ENCODE measurements at places on chromosomes 7 and 10.
A peak's percentile ranks its signal among the peaks of the same experiment; 100 is the strongest.

- no peak for DNase-seq
Measured at GRCh38 chr7:46930366-46930765, 651.5 kb downstream of the TNS3 start.

DNA sequence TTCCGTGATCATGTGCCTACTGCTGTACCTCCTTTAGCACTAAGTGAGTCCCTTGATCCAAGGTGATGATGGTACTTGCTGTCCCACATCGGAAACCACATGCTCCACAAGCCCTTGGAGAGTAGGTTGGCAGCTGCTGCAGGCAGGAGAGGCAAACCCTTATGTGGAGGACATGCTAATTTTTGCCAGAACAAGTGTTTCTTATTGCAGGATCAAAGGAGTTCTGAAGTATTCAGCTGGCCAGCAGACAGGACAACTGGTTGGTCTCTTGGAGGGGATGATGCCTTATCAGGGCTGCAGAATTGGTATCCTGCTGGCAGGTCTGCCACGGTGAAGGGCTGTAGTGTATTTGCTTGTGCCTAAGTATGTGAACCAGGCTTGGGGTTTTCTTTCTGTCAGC is 36.8 kb downstream of the NACAD start:
- DNase-seq = no peak

- DNase-seq = peak; percentile 97
Measured at GRCh38 chr10:63115732-63116383, 17.3 kb upstream of the NRBF2 start.

GRCh38 chr7:155764438-155764793 is 47.8 kb downstream of the SHH start:
- no peak for DNase-seq

GRCh38 chr10:28294169-28294532 is 8.7 kb downstream of the MPP7 start:
- no peak for DNase-seq

DNA sequence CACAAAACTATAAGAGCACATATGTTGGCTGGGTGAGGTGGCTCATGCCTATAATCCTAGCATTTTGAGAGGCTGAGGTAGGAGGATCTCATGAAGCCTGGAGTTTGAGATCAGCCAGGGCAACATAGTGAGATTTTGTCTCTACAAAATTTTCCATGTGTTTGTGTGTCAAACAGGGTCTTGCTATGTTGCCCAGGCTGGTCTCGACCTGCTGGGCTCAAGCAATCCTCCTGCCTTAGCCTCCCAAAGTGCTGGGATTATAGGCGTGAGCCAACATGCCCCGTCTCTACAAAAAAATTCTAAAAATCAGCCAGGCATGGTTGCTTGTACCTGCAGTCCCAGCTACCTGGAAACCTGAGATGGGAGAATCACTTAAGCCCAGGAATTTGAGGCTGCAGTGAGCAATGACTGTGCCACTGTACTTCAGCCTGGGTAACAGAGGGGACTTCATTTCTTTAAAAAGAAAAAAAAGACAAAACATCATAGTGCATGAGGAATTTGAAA is 28.3 kb downstream of the FZD9 start:
- DNase-seq = no peak

GRCh38 chr7:75823198-75823910 is 9.7 kb upstream of the CCL24 start:
- no peak for DNase-seq

DNA sequence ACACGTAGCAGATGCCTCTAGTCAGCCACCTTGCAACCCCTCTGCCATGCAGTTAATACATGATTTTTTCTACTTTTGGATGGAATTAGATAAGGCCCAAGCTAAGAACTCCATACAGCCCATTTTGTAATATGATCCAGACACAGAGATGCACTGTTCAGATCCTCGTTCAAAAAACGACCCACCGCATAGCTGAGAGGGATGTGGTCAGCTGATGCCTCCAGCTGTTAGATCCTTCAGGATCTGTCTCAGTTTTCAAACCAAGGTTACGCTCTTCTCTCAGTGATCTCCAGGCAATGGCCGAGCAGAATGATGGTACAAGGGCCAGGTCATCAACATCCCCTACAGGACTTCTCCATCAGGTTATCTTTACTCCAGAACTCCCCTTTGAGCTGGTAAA is 881.7 kb upstream of the C7orf33 start:
- DNase-seq = no peak

GRCh38 chr7:128833148-128833945 is 3.1 kb downstream of the FLNC start:
- DNase-seq = no peak

GRCh38 chr10:65670087-65670486 is 1255.7 kb upstream of the LRRTM3 start:
- DNase-seq = peak; percentile 37

GRCh38 chr7:55571511-55572377 is 558 bp downstream of the VOPP1 start:
- DNase-seq = peak; percentile 78
